ENCODE measurements at places on chromosomes 11 and 22.

- no peak for DNase-seq
Measured at GRCh38 chr11:42234451-42234951, 775.0 kb upstream of the LRRC4C start.

GRCh38 chr11:2576111-2576510 lies 123.7 kb downstream of the KCNQ1OT1 start:
- no peak for DNase-seq

- no peak for DNase-seq
Measured at GRCh38 chr22:47304854-47305253, 542.4 kb downstream of the TBC1D22A start.

GRCh38 chr22:22030493-22031182 lies 48.1 kb upstream of the TOP3B start:
- no peak for DNase-seq

- no peak for DNase-seq
Measured at GRCh38 chr11:61966734-61967115, 709 bp downstream of the FTH1 start.

DNA sequence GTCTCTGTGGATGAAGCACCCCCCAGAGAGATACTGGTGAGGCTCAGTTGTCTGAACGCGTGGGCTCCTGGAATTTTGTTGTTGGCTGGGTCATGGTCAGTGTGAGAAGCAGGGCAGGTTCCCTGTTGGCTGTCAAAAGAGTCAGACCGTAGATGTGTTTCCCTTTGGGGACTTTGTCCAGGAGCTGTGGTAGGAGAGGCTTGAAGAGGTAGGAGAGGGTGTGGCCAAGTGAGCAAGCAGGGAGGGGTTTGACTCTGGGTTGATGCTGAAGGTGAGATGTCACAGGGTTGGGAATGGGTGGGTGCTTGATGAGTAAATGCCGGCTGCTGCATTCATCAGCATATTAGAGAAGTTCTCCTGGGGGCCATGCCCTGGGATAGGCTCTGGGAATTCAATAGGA lies 803.2 kb downstream of the TBC1D22A start:
- no peak for DNase-seq

DNA sequence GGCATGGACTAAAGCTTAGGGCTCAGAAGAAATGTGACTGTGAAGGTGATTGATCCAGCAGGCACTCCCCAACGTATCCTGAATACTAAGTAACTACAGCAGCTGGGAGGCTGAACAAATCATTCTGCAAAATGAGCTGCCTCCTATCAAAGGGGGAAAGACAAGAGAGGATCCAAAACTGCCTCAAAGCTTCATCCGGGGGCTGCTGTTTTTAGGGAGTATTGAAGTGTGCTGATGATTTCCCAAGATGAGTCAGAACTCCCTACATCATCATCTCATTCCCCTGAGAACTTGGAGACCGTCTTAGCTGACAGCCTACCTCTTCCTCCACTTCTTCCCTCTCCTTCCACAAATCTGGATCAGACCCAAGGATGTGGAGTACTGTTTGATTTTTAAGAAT lies 108.4 kb upstream of the GRAMD1B start:
- DNase-seq, result no peak

- DNase-seq, result no peak
Measured at GRCh38 chr11:99505831-99506230, 485.1 kb downstream of the CNTN5 start.

- no peak for DNase-seq
Measured at GRCh38 chr22:30947173-30947815, 21.3 kb downstream of the MORC2 start.

DNA sequence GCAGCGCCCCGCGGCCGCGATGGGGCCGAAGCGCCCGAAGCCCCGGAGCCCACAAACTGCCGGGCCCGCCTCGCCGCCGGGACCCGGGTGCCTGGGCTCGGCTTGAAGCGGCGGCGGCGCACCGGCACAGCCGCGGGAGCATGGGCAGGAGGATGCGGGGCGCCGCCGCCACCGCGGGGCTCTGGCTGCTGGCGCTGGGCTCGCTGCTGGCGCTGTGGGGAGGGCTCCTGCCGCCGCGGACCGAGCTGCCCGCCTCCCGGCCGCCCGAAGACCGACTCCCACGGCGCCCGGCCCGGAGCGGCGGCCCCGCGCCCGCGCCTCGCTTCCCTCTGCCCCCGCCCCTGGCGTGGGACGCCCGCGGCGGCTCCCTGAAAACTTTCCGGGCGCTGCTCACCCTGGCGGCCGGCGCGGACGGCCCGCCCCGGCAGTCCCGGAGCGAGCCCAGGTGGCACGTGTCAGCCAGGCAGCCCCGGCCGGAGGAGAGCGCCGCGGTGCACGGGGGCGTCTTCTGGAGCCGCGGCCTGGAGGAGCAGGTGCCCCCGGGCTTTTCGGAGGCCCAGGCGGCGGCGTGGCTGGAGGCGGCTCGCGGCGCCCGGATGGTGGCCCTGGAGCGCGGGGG lies 346 bp downstream of the FJX1 start:
- no peak for DNase-seq
